ENCODE measurements at places on chromosomes 16 and 17.

- DNase-seq = no peak
Observed at GRCh38 chr16:25174285-25174684, 42.5 kb upstream of the AQP8 start.

- DNase-seq = no peak
Observed at GRCh38 chr17:6052926-6053325, 17.3 kb upstream of the WSCD1 start.

GRCh38 chr17:56424005-56424404, 169.5 kb upstream of the NOG start:
- no peak for DNase-seq

- no peak for DNase-seq
Observed at GRCh38 chr17:77308861-77309726, 168.3 kb downstream of the SEC14L1 start.

DNA sequence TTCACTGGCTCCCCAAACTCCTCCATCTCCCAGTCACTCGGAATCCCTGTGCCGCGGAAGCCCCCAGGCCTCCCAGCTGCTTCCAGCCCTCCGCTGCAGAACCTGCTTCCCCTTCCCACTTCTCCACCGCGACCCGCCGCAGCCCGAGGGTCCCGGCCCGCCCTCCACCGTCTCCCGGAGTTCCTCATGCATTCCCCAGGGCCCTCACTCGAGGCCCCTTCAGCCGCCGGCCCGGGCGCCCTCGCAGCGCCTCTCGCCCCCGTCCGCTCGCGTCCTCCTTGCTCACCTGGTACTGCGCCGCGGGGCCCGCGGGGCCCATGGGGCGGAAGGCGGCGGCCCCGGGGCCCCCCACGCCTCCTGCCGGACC, 329 bp downstream of the SMARCD2 start:
- DNase-seq = no peak

GRCh38 chr17:2263183-2264066, 40.2 kb downstream of the SMG6 start:
- DNase-seq = no peak

DNA sequence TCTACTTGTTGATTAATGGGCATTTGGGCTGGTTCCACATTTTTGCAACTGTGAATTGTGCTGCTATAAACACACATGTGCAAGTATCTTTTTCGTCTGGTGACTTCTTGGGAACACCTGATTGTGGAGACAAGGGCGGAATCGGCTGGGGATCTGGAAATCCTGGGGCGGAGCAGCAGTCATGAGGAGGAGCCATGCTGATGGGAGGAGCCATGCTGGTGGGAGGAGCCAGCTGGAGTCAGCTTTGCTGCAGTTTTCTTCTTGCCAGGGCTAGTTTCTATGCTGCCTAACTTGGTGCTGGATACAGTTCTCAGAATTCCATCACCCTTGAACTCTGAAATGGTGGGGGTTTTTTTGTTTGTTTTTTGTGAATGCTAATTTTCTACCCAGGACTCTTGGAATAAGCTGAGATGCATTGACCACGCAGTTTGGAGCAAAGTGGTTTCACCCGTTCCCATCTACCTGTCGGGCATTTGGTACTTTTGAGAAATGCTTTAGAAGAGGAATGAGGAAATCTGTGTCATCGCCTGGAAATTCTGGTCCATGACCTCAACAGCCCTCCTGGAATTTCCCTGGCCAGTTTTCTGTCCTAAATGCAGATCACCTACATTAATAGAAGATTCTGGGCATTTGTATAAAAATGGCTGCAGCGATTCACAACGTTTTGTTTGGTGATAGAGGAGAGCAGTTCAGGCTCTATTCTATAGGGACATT, 217.4 kb upstream of the ZFHX3 start:
- no peak for DNase-seq

GRCh38 chr17:28948342-28948741, 3.0 kb downstream of the PHF12 start:
- no peak for DNase-seq

DNA sequence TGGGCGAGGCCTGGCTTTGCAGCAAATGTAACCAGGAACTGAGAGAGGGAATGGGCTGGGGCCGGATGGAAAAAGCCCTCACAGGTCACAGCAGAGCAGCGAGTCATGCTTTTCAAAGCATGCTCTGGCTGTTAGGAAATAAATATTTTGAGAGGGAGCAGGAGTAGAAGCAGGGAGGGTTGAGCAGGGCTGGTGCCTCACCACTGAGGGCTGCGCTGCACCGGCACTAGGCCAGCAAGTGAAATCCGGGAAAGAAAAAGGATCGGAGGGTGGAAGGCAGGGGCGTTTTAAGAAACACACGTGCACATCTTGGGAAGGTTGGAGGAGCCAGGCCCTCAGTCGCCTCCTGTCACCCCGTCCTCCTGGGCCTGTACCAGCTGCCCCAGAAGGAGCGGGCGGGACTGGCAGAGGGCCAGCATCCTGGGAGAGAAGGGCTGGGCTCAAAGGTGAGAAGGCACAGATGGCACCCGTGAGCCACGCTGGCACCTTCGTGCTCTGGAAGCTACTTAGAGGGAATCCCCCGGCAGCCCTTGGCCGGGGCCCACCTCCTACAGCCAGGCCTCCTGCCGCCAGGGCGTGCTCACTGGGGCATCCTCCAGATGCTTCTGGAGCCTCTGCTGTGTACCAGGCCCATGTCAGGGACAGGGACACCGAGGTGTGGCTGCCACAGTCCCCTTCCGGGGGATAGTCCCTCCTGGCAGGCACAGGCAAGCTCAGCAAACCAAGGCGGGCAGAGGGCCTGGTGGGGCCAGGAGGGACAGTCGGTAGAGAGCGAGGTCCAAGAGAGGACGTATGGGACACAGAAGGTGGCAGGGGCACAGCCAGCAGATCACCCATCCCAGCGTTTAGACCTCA, 71.5 kb upstream of the PLCG2 start:
- no peak for DNase-seq

- no peak for DNase-seq
Observed at GRCh38 chr17:30225919-30226553, 9.5 kb downstream of the SLC6A4 start.

DNA sequence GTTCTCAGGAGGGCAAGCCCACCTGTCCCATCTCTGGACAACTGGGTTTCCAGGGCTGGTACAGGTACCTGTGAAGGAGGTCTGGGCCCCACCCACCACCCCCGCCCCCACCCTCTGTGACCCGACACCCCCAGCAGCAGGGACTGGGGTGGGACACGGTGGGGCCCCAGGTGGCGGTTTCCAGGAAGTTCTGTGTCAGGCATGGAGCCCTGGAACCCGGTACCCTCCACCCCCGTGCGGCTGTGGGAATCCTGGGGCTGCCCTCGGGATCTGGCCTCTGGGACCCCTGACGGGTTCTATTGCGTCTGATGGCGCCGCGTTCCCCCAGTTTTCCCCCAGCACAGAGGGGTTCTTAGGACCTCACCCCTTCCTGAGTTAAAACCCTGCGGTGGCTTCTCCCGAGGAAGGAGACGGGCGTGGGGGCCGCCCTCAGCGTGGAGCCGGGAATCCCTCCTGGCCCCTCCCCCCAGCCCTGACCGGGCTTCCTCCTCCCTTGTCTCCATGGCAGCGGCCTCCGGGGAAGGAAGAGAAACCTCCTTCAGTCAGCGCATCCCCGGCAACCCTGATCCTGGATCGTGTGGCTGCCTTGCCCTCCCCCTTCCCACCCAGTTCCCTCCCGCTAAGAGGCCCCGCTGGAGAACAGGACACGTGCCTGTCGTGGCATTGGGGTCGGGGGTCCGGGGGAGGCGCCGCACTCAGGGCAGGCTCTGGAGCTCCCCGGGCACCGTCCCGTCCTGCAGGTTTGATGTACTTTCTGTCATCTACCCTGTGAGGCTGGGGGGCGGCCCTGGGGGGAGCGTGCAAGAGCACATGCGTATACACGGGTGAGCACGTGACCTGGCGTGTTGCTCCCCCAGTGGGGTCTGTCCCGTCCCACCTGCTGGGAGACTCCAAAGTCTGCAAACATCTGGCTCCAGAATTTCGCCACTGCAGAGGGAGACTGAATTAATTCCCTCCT, 30.3 kb downstream of the CACNA1H start:
- DNase-seq = no peak

- no peak for DNase-seq
Observed at GRCh38 chr16:51820176-51820575, 669.1 kb upstream of the SALL1 start.

DNA sequence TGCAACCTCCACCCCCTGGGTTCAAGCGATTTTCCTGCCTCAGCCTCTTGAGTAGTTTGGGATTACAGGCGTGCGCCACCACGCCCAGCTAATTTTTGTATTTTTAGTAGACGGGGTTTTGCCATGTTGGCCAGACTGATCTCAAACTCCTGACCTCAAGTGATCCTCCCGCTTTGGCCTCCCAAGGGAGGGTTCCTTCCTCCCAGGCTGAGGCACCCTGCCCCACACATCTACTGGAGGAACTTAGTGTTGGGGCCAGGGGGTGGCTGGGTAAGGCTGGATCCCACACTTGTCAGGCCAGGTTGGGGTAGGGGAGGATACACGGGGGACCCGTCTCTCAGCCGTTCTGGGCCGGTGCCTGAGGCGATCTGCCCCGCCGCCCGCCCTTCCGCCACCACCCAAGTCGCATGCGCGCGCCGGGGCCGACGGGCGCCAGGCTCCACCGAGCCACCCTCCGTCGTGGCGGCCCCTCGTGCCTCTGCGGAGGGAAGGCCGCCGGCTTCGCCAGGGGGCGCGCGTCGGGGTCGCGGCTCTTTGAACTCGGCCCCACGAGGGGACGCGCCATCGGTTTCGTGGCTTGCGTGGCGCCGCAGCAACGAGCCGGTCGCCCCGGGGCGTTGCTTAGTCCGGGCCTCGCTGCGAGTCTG, 15.9 kb downstream of the GRB7 start:
- peak; percentile 35 for DNase-seq

- DNase-seq = no peak
Observed at GRCh38 chr16:28188085-28188916, 23.5 kb downstream of the XPO6 start.

- DNase-seq = no peak
Observed at GRCh38 chr16:85699628-85700027, 10.9 kb upstream of the GINS2 start.

DNA sequence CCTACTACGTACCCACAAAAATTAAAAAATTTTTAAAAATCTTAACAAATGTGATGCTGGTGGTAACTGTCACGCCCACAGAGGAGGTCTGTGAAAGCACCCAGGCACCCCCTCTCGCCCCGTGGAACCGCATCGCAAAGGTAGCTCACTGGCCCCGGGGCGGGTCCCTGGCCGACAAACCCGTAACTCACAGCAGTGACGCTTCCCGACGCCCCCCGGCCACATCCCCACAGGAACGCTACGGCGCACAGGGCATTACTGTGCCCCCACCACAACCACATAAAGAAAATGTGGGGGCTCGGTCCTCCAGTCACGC, 366 bp downstream of the ANKS3 start:
- no peak for DNase-seq

DNA sequence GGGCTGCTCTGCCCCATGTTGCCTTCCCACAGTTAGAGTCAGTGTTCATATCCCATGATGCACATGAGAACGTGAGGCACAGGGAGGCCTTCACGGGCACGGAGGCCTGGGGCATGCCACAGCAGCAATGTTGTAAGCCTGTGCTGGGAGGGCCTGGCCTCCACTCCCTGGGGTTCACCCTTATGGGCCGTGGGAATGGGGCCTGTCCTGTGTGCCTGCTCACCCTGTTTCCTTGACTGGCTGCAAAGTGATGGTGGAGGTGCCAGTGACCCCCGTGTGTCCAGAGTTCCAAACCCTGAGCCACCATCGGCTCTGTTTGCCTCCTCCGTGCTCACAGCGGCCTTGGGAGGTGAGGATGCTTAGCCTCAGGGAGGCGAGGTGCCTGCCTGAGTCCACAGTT, 9.6 kb downstream of the POLR3E start:
- no peak for DNase-seq

DNA sequence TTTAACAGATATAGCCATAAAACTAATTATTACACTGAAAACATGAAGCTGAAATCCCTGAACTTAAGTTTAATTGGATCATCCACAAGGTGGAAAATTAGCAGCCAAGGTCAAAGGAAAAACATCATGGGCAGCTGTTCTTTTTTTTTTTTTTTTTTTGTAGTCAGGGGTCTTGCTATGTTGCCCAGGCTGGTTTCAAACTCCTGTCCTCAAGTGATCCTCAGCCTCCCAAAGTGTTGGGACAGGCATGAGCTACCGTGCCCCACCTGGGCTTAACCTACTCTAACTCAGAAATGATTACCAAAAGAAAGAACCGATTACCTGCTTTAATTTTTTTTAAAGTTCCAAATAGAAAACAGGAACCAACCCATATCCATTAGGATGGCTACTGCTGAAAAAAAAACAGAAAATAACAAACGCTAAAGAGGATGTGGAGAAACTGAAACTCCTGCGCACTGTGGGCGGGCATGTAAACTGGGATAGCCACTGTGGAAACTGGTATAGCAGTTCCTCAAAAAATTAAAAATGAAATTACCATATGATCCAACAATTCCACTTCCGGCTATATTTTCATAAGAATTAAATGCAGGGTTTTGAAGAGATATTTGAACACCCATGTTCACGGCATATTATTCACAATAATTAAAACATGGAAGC, 8.6 kb downstream of the CMC2 start:
- no peak for DNase-seq

DNA sequence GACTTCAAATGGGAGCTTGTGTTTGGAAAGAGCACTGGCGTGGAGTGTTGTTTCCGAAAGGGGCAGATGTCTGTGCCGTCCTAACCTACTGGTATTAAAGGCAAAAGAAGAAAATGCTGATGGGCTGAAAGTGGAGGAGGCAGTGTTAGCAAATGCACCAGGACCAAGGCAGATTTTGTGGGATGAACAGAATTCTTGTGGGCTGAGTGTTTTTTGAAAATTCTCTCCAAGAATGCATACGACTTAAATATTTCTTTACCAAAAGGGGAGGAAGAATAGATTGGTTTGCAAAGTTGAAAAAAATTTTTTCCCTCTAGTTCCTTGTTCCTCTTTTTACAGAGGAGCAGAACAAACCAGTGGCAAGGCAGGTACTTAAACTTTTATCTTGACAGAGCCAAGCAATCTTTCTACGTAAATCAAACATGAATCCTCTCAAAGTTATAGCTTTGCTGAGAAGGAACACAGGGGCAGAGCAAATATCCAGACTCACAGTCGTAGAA, 16.8 kb downstream of the MARCHF10 start:
- no peak for DNase-seq

- DNase-seq = no peak
Observed at GRCh38 chr16:71472051-71472450, 10.0 kb upstream of the ZNF23 start.

DNA sequence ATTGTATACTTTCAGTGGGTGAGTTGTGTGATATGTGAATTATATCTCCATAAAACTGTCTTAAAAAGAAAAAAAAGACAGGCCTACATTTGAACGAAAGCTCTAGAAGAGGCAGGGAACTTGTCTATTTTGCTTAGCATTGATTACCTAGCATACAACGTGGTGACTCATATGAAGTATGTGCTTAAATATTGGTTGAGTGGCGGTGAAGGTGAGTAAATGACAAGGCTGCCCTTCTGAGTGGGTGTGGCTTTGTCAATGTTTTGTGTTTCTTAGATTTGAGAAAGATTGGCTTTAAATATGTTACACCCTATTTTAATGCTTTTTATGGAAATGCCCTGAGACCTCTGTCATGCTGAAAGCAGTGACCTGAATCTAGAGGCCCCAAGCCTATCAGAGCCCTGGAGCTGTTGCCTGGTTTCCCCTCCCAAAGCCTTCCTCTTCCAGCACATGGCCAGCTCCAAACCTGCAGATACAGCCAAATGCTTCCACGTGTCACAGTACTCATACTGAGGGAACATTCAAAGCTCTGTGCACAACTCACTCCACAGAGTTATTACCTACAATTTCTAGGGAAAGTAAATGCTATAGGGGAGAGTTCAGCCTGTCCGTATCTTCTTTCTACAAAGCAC, 260.0 kb downstream of the PHKB start:
- DNase-seq = no peak

GRCh38 chr17:58391302-58391984, 25.9 kb downstream of the RNF43 start:
- DNase-seq = peak; percentile 94

- DNase-seq = no peak
Observed at GRCh38 chr17:52024300-52024870, 134.1 kb downstream of the CA10 start.
